Smooth muscle cell of the coronary artery (primary cell): ENCODE measurements at places on chromosomes 3 and 15. TPM values are rescaled to one million over a fixed set of nuclear protein-coding genes. Genes with fewer than 3 reads are reported as not detected.

CATSPER2 gene
- 0.45 and 0.59 TPM in 2 replicates for total RNA-seq

C3orf22 gene
- not detected in 2 replicates for total RNA-seq

SAXO2 gene
- total RNA-seq: 0.23 and 0.98 TPM in 2 replicates

DLEC1 gene
- under 0.01 TPM in 2 replicates for total RNA-seq

DNAH12 gene
- under 0.01 TPM in 2 replicates for total RNA-seq

MFSD1 gene
- total RNA-seq: 72.2 and 86.1 TPM in 2 replicates

CCDC54 gene
- not detected in 2 replicates for total RNA-seq
